Stimulated activated CD8-positive, alpha-beta memory T cell treated with anti-CD3 and anti-CD28 coated beads, Interleukin-4, amount 100 ng/mL, for 4 hours (primary cell): ENCODE measurements at places on chromosomes 3 and 15.

DNA sequence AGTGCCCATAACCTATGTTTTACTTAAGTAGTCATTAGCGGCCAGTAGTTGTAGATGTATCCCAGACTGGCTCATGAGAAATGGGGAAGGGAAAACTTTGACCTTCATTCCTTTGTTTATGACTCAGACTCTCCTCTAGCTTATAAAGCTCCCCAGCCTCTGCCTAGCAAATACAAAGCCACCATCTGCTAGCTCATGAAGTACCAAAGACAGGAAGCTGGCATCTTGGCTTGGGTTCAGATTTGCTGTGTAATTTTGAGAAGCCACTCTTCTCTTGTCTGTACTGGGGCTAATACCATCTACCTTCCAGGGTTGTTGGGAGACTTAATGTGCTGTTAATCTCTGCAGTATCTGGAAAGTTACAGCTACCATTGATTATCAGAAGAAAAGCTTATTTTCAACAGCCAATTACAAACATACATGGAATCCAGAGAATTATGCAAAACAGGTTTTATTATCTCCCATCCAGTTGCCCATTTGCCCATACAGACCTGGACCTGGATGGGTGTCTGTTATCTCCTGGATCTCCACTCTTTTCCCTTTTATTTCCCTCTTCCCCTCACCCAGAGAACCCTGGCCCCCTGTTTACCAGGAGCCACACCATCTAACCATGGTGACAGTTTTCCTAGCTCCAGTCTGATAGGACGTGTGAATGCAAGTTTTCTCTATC, 153.8 kb downstream of the SEMA6D start:
- DNase-seq: no peak

DNA sequence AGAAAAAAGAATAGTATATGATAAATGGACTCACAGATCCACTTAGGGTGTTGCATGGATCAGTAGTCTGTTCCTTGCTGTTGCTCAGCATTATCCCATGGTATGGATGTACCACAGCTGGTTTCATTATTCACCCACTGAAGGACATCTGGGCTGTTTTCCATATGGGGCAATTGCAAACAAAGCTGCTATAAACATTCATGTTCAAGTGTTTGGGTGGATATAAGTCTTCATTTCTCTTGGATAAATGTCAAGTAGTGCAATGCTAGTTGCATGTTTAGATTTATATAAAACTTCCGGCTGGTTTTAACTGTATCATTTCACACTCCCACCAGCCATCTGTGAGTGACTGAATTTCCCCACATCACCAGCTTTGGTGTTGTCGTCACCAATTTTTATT, 137.7 kb downstream of the ASB7 start:
- DNase-seq: no peak

DNA sequence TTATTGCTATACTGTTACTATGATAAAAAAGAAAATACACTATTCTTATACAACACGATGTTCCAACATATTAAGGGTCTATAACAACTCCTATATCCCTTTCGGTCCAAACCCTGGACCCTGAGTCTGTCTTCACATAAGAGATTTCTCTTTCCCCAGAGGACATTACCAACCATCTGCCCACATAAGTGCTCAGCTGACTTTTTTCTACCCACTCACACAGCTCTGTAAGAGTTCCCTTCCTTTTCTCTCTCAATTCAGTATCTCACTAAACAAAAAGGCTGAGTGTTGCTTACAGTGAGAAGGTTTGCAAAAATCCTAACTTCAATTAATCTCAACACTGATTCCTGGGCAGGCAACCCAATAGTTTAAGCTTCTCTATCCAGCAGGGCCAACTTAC, 30.5 kb downstream of the ITGB5 start:
- no peak for DNase-seq

DNA sequence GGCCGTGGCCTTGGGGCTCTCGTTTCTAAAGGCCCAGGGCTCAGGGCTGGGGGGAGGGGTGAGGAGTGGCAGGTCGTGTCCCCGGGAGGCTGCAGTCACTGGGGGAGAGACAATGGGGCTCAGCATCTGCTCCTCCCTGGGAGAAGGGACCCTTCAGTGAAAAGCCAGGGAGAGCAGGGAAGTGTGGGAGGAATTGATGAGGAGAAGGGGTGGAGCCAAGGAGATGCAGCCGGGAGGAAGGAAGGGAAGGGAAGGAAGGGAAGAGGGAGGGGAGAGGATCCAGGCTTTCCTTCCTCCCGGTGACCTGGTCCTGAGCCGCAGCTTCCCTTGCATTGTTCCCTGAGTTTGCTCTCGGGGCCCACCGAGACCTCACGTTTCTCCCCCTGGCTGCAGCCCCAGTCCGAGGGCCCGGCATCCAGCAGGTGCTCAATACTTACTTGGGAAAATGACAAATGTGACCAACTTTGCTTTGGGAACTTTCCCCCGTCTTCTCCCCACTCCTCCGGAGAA, 1.4 kb upstream of the ZNF710 start:
- no peak for DNase-seq

DNA sequence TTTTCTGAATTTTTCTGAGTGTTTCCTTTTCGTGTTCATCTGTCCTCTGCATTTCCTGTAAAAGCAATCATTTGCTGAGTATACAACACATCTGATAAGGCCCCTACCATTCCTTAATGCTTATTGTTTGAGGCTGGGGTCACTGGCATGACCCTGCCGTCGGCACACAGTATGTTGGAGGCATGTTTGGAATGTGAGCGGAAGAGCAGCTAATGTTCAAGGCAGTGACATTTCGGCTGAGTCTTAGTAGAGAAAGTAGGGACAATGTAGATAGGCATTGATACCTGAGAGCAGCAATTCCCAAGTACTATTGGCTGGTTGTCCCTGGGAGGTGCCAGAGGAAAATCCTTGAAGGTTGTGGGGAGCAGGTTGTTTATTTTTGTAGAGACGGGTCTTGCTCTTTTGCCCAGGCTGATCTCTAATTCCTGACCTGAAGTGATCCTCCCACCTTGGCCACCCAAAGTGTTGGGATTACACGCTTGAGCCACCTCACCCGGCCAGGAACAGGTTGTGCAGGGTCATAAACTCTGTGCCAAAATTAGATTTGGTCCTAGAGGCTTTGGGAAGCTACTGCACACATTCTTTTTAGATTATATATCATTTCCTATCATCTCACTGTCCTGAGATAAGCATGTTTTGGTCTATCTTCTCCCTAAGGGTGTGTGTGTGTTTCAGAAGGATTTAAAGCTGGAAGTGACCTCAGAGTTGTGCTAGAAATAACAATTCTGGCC, 13.5 kb downstream of the PTPN23 start:
- no peak for DNase-seq

DNA sequence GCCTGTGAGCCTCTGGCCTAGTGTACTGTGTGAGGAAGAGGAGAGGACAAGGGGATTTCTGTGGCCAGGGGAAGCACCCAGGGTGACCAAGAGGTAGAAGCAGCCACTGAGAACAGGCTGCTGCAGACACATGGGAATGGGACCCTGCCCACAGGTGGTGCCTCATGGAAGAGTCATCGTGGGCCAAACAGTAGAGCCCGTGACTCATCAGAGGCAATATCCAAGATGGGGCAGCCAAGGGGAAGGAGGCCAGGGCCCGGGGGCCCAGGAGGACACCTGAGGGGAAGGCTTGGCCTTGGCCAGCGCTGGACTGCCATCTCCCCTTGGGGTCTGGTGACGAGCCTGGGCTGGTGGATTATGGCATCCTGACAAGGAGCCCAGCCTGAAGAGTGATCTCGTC, 275.0 kb upstream of the LYSMD4 start:
- no peak for DNase-seq

- no peak for DNase-seq
These were observed 8.0 kb downstream of the PIK3CA start for GRCh38 chr3:179156170-179156569.

DNA sequence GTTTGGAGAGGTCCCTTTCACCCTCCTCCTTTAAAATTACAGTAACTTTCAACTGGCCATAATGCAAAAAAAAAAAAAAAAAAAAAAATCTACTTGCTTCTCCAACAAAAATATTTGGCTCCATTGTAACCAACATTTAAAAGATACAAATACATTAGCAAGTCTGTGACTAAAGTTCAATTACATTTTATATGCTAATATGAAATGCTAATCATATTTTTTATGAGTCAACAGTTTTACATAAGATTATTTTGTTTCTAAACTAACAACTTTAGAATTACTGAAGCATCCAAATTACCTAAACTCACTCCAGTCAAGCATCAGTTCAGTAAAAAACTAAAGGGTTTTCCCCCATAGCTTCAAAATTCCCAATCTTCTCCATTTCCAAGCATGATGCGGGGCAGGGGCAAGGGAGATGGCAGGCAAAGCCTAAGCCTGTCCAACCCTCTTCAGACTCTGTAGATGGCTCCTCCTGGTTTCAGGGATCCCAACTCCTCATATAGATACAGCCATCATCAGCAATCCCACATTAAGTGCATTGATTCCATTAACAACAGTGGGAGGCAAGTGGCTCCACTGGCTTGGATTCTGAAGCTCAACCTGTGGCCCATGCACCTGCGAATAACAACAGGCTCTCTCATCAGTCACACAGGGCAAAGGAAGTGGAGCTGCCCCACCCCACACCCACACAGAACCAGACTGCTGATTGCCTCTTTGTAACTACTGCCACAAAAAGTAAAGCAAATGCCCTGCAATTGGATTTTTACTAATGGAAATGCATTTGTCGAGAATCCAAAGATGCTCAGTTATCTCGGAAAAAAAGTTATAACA, 15.0 kb downstream of the SFMBT1 start:
- no peak for DNase-seq

DNA sequence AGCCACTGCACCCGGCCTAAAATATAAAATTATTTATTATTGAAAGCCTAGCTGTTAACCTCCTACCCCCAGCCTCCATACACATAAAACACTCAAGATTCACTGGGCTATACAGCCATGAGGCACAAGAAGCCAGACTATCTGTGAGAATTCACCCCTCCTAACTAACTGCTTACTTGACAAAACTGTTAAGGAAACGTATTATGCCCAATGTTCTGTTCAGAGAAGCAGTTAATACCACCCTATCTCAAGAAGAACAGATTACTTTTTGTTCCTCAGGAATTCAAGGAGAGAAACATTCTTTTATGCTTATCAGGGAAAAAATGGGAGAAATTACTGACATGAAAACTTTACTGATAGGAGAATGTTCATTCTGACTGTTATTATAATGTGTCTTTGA, 144.1 kb downstream of the BBX start:
- no peak for DNase-seq

- DNase-seq: no peak
These were observed 363 bp downstream of the GTF2E1 start for GRCh38 chr3:120742849-120743365.

- DNase-seq: no peak
These were observed 15.4 kb downstream of the IGSF10 start for GRCh38 chr3:151445273-151446001.

GRCh38 chr3:50342813-50343633, 2.4 kb upstream of the RASSF1 start:
- no peak for DNase-seq

GRCh38 chr3:12988728-12989454, 84.3 kb downstream of the IQSEC1 start:
- DNase-seq: no peak

DNA sequence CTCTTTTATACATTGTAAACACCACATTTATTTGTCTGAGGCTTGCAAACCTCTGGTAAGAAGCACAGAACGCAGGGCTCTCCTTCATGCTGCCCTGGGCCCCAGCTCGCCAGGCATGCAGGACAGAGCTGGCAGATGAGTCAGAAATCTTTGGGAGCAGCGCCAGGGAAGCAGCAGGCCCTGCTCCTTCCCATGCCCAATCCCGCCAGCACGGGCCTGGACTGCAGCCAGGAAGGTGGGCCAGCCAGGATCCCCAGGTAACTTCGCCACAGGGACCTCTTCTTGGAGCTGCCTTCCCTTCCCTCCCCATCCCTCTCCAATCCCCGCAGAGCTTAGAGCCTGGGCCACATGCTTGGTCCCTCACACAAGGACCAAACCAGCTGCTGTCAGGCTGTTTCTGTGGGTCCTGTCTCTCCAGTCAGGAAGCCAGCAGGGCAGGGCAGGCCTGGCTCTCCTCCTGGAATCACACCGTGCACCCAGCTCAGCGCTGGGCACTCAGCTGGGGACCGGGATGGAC, 8.8 kb downstream of the STOML1 start:
- no peak for DNase-seq

DNA sequence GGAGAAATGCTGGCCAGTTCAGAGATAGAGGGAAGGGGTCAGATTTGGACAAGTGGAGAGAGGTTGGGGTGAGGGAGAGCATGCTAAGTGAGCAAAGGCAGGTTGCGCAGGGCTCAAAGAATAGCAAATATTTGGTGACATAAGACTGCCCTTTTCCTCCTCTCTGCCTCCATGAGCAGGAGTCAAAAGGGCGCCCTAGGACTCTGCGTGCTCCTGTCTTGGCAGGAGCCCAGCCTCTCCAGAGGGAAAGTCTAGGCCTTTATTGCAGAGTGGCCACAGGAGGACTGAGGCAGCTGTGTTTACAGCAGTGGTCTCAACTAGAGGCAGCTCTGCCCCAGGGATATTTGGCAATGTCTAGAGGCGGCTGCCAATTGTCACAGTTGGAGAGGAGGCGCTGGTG, 165.6 kb downstream of the FAM43A start:
- DNase-seq: no peak

GRCh38 chr3:195554458-195554857, 11.3 kb upstream of the PPP1R2 start:
- no peak for DNase-seq

DNA sequence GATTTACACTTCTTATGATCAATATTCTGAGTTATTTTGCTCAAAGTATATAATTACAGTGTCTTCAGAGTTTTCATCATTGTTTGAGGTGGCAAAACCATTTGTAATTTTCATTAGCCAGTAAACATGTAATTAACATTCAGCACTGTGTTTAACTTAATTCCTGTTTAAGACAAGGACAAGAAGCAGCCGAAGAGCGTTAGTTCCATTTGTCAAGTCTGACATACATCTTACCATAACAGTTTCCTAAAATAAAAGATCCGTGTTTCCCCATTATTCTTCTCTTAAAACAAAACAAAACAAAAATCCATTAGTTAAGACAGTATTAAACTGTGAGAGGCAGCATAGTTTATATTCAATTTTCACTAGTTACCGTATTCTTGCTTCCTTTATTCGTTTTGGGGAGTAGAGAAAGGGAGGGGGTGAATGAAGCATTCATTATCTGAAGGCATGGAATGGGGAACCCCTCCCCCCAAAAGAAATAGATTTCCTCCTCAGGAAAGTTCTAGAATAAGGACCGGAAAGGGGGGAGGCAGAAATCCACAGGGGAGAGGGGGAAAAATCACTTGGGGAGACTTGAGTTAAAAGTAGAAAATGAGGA, 5.5 kb upstream of the NR2F2 start:
- DNase-seq: no peak
